Metanephros (tissue), 2 donors: ENCODE measurements at places on chromosomes 3 and 15. TPM values are rescaled to one million over a fixed set of nuclear protein-coding genes. Genes with fewer than 3 reads are reported as not detected.

The SYNPR gene
- not detected for total RNA-seq

The FBLN2 gene
- 34.4 TPM for total RNA-seq

The DPPA2 gene
- total RNA-seq: 0.41 TPM

The SLITRK3 gene
- total RNA-seq: 0.06 TPM

The GPR149 gene
- not detected for total RNA-seq

The CCNDBP1 gene
- 68.3 TPM for total RNA-seq

The NANOGP8 gene
- 1.7 TPM for total RNA-seq

The EFHB gene
- 1.5 TPM for total RNA-seq

The FANCD2OS gene
- not detected for total RNA-seq

The CCR1 gene
- 4.3 TPM for total RNA-seq

The ERICH6 gene
- not detected for total RNA-seq

The EOMES gene
- 0.41 TPM for total RNA-seq

The A4GNT gene
- not detected for total RNA-seq

The RFC4 gene
- 19.0 TPM for total RNA-seq

The GOLGA6D gene
- not detected for total RNA-seq

The IGF2BP2 gene
- 64.8 TPM for total RNA-seq

The SCAMP5 gene
- 14.1 TPM for total RNA-seq

The TMCO5A gene
- not detected for total RNA-seq

The ZDHHC23 gene
- 10.6 TPM for total RNA-seq

The CYP11A1 gene
- 1.9 TPM for total RNA-seq

The DCLK3 gene
- 0.47 TPM for total RNA-seq

The DUT gene
- total RNA-seq: 97.3 TPM

The VIPR1 gene
- 3.4 TPM for total RNA-seq

The TNNC1 gene
- 97.2 TPM for total RNA-seq

The CLDN18 gene
- total RNA-seq: 0.29 TPM

The ARNT2 gene
- 42.5 TPM for total RNA-seq

The TICRR gene
- total RNA-seq: 4.3 TPM

The SAXO2 gene
- total RNA-seq: 2.5 TPM
